ENCODE measurements at places on chromosomes 4 and X.

- DNase-seq, result no peak
Observed at GRCh38 chr4:151652841-151653547, 107.8 kb downstream of the GATB start.

GRCh38 chrX:120429776-120430540, 39.1 kb downstream of the LAMP2 start:
- DNase-seq, result no peak

GRCh38 chrX:70013466-70014381, 36.0 kb downstream of the AWAT2 start:
- DNase-seq, result no peak

DNA sequence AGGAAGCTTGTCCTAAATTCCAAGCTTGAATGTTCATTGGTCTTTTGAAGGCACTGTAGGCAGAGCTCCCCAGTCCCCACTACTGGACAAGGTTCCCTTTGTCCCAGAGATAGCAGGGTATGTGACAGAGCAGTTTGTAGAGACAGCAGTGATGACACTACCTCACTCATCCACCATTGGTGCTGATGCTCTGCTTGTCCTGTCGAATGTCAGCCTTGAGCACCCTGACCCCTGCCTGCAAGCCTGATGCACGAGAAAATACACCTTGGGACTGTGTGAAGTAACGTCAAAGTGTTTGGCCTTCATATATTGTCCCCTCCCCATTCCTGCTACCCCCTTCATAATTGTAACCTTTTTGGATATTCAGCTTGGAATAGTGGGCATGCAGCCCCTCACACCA, 188.9 kb upstream of the EOLA2 start:
- DNase-seq, result no peak

- DNase-seq, result peak; percentile 42
Observed at GRCh38 chr4:37891260-37892159, 626 bp downstream of the TBC1D1 start.

GRCh38 chr4:40845154-40845835, 95.5 kb downstream of the NSUN7 start:
- no peak for DNase-seq

GRCh38 chr4:75886104-75886503, 16.1 kb downstream of the PPEF2 start:
- DNase-seq, result no peak

- no peak for DNase-seq
Observed at GRCh38 chrX:107823042-107823441, 2.6 kb upstream of the MID2 start.

GRCh38 chrX:69389101-69389501, 115.0 kb upstream of the NALF2 start:
- DNase-seq, result no peak

GRCh38 chr4:76856243-76857073, 41.5 kb downstream of the SOWAHB start:
- no peak for DNase-seq

- no peak for DNase-seq
Observed at GRCh38 chrX:63959975-63960374, 175.0 kb upstream of the ARHGEF9 start.

- DNase-seq, result no peak
Observed at GRCh38 chrX:40102393-40103381, 4.9 kb upstream of the BCOR start.

DNA sequence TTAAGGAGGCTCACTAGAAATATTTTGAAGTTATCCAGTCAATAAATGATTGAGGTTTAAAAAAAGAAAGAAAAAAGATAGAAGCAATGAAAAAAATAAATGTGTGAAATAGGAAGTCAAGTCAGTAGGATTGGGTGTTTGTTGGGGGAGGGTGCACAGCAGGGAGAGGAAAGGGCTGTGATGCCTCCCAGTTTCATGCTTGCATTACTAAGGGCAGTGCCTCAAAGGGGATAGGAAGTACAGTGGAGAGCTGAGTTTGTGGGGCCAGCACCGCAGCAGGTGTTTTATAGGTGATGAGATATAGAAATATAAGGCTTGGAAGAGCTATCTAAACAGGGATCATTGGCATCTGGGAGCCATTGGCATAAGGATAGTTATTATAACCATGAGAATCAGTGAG, 919.2 kb downstream of the STIM2 start:
- DNase-seq, result no peak

DNA sequence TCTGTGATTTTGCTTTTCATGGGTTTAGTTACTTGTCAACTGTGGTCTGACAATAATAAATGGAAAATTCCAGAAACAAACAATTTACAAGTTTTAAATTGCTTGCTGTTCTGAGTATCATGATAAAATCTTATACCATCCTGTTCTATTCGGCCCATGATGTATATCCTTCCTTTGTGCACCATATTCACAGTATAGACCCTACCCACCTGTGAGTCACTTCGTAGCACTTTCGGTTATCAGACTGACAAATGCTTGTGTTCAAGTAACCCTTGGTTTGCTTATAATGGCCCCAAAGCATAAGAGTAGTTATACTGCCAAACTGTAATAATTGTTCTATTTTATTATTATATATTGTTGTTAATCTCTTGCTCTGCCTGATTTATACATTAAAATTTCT, 1183.4 kb upstream of the PCDH7 start:
- no peak for DNase-seq

DNA sequence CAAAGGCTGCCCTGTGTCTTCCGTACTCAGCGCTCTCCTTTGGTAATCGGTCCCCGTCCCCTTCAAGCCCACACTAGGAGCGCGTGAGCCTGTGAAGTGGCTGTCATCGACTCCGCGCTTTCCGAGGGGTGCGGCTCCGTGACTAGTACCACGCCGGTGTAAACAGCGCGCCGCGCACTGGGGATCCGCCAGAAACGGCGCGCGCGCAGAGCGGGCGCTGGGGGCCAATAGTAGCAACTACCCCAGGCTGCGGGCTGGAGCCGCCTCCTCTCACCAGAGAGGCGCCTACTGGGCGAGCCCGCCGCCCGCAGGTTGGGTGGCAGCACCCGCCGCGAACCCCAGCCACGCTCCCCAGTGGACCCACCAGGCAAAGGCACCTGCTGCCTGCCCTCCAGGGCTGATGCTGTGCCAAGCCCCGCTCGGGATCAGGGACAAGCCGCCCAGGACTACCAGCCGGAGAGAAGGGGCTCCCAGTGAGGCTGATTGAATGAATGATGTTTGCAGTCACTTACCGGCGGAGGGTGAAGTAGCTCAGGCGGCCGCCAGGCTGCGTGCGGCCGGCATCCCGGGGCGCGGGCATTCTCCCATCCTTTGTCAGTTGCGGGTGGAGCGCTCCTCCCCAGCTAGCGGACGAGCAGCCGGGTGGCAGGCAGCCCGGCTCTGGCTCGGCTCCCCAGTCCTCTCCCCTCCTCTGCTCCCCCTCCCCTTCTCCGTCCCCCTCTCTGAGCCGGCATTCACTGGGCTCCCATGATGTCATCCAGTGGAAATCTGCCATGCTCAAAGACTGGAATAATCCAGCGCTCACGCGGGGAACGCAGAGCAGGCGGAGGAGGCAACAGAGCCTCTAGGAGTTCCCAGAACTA, 370.3 kb upstream of the SMIM31 start:
- no peak for DNase-seq

- DNase-seq, result no peak
Observed at GRCh38 chr4:73456177-73457022, 20.4 kb downstream of the AFP start.

GRCh38 chrX:119273420-119274192, 37.5 kb downstream of the PGRMC1 start:
- DNase-seq, result peak; percentile 6

- DNase-seq, result no peak
Observed at GRCh38 chr4:47493238-47494123, 8.4 kb downstream of the ATP10D start.

- no peak for DNase-seq
Observed at GRCh38 chr4:151922811-151923210, 162.0 kb upstream of the GATB start.

DNA sequence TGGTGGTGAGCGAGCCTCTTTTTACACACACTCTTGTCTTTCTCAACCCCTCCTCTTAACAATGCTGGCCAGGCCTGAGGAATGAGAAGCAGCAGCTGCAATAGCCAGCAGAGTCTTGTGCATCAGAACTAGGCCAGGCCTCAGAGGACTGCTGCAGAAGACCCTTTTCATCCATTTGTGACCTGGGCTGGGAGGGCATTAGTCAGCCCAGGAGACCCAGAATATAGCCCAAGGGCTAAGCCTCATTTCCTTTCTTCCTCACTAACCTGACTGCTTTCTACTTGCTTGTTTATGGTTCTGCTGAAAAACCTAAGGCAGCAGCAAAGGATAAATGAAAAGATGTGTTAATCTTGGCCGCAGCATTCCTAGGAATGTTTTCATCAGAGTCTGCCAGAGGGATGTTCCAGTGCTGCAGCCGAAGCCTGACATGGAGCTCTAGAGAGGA, 254.7 kb upstream of the AR start:
- no peak for DNase-seq

DNA sequence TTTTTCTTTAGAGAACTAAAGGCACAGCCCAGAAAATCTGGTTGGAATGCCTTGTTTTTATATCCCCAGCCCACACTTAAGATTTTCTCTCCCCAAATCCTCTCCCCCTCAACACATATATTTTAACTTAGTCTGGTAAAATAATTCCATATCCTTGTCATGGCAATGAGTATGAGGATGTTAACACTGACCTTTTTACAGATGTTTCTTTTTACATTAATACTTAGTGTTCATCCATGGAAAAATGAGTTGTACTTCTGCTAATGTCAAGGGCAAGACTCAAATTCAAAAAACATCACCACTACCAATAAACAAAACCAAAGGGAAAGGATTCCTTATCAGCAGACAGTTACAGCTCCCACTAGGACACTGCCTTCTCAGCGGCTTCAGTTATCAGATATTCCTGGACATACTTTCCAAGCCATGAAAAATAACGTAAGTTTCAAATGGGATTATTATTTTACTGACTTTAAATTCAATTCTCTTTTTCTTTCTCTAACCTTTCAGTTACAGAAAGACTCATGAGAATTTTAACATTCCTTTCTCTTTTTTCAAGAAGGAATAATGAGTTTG, 83.3 kb downstream of the RASL11B start:
- DNase-seq, result no peak

DNA sequence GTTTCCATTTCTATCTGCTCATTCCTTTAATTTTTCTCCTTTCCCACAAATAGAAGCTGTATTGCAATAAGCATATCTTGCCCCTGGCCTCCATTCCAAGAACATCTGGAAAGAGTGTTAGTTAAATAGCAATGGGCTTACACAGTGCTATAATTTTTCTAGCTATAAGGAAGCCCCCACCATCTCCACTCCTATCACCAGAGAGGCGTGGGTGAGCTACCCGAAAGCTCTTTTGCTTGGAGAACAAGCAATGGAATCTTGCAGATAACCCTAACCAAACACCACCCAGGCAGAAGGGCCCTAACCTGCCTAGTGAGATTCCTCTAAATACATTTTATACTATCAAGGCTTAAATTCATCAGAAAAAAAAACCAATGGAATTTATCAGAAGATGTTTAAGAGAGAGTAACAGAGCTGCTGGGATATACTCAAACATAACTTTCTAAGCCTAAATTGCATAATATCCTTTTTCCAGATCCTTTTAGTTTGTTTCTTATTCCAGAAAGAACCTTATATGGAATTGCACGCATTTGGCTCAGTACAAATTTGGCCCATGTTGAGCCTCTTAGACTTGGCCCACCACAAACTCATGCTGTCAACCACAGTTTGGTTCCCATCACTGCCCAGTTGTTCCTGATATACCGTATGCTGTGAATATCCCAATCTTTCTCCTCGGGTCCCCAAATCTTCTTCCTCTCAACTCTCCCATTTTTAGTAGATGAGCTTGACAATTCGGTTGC, 91.6 kb upstream of the PLAC1 start:
- no peak for DNase-seq

DNA sequence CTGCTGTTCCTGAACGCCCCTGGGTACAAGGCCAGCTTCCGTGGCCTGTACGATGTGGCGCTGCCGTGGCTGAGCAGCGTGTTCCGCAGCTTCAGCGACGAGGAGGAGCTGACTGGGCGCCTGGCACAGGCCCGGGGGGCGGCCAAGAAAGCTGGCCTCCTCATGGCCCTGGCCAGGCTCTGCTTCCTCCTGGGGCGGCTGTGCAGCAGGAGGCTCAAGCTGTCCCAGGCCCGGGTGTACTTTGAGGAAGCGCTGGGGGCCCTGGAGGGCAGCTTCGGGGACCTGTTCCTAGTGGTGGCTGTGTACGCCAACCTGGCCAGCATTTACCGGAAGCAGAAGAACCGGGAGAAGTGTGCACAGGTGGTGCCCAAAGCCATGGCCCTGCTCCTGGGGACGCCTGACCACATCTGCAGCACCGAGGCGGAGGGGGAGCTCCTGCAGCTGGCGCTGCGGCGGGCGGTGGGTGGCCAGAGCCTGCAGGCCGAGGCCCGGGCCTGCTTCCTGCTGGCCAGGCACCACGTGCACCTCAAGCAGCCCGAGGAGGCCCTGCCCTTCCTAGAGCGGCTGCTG, 28.2 kb downstream of the SH3TC1 start:
- no peak for DNase-seq

- no peak for DNase-seq
Observed at GRCh38 chr4:147768113-147768512, 36.2 kb downstream of the ARHGAP10 start.

- no peak for DNase-seq
Observed at GRCh38 chr4:142925161-142925560, 79.1 kb upstream of the INPP4B start.

DNA sequence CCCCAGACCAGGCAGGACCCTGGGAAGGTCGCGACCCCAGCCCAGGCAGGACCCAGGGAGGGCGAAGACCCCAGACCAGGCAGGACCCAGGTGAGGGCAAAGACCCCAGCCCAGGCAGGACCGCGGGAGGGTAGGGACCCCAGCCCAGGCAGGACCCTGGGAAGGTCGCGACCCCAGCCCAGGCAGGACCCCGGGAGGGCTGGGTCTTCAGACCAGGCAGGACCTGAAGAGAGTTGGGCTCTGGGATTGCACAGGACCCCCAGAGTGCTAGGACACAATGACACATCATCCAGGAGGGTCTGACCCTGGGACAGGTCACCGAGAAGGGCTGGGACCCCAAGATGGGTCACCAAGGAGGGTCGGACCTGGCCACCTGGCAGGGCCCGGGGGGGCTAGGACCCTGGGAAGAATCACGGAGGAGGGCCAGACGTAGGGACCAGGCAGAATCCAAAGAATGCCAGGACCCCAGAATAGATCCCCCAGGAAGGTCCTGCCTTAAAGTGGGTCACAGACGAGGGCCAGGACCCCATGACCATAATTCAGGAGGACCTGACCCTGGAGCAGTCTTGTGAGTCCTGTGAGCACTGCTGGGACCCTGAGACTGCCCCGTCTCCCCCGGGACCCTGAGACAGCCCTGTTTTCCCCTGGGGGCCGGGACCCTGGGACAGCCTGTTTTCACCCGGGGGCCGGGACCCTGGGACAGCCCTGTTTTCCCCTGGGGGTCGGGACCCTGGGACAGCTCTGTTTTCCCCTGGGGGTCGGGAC, 1.4 kb downstream of the PCGF3 start:
- no peak for DNase-seq

- DNase-seq, result peak; percentile 18
Observed at GRCh38 chrX:47662144-47662657, 3.2 kb upstream of the UXT start.

DNA sequence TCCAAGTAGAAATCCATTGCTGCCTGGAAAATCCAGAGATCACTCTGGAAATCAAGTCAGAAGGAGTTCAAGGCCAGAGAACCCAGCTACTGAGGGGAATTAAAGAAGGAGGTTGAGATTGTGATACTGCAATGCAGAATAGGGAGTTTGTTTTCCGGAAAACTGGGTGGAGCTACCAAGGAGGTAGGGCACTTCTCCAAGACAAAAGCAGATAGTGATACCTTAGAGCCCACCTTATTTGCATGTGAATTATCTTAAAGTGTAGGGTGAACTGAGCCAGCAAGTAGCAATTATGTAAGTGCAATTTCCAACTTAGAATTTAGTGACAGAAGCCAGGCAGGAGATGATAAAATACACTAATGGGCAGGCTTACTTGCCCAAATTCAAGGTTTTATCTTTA, 178.9 kb downstream of the MID1 start:
- DNase-seq, result no peak
